Activated CD4-positive, alpha-beta T cell treated with anti-CD3 and anti-CD28 coated beads, Interleukin-2, amount 10 ng/mL, durations not matched to agents 24 days and 14 days (primary cell): ENCODE measurements at places on chromosomes 6 and 20.

- H3K27me3 ChIP-seq = no peaks in the 10 kb centered on the region
- peak; percentile 82 for DNase-seq
- peaks cover 2% of the 10 kb centered on the region for H3K36me3 ChIP-seq
- peak overlapping the region; percentile 78 for H3K27ac ChIP-seq
- H3K4me1 ChIP-seq = peaks cover 45% of the 10 kb centered on the region
- H3K4me3 ChIP-seq = peak overlapping the region; percentile 81
Observed at GRCh38 chr20:36472637-36473090, 68.7 kb upstream of the MYL9 start.

DNA sequence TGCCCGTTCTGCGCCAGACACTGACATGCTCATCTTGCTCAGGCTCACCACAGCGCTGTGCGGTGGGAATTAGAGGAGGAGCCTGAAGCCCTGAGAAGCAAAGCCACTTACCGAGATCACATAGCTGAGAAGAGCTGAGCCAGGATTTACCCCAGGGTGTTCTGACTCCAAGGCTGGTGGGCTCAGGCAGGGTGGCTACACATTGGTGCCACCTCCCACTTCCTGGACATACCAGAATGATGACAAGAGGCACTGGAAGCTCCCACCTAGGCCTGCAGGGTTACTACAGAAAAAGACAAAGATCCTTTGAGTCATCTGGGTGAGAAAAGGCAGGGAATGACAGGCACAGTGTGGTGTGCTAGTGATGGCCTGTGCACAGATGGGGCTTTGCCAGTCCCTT lies 24.4 kb upstream of the FKBP1A start:
- H3K36me3 ChIP-seq = peaks cover 5% of the 10 kb centered on the region
- H3K4me3 ChIP-seq = no peak overlapping the region
- peaks cover 8% of the 10 kb centered on the region for H3K4me1 ChIP-seq
- DNase-seq = no peak

- no peak for DNase-seq
- H3K27me3 ChIP-seq = no peaks in the 10 kb centered on the region
- peaks cover 61% of the 10 kb centered on the region for H3K4me1 ChIP-seq
Observed at GRCh38 chr20:48791014-48791413, 36.8 kb downstream of the PREX1 start.

- DNase-seq = no peak
- H3K4me1 ChIP-seq = peaks cover 13% of the 10 kb centered on the region
- H3K36me3 ChIP-seq = no peaks in the 10 kb centered on the region
Observed at GRCh38 chr20:58635279-58635665, 15.8 kb upstream of the STX16 start.

GRCh38 chr6:90413396-90413795 lies 116.8 kb upstream of the BACH2 start:
- no peak for DNase-seq
- peaks cover 63% of the 10 kb centered on the region for H3K4me1 ChIP-seq
- peaks cover 9% of the 10 kb centered on the region for H3K36me3 ChIP-seq
- peak overlapping the region; percentile 96 for H3K27ac ChIP-seq

DNA sequence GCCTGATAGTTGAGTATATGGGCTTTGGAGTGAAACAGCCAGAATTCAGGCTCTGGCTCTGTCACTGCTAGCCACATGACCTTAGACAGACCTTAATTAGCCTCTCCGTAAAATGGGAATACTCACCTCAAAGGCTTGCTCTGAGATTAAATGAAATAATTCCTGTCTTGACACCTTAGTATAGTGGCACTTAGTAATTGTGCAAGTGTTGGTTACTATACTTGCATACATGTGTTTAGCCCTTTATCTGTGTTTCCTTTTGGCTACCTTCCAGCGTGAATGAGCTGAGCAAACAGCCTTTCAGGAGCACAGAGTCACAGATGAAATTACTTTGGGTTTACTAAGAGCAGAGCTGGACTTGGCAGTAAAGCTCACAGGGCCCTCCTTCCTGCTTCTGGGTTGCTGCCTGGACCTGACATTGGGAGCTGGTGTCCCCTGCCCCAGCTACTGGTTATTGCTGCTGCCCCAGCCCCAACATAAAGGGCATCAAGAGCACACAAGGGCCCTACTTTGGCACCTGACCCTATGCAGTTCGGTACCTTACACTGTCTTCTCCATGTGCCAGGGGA lies 32.8 kb downstream of the CD164 start:
- H3K27ac ChIP-seq = no peak overlapping the region
- no peak for DNase-seq
- no peaks in the 10 kb centered on the region for H3K27me3 ChIP-seq
- peaks cover 14% of the 10 kb centered on the region for H3K4me1 ChIP-seq
- H3K4me3 ChIP-seq = no peak overlapping the region
- peaks cover 21% of the 10 kb centered on the region for H3K36me3 ChIP-seq

DNA sequence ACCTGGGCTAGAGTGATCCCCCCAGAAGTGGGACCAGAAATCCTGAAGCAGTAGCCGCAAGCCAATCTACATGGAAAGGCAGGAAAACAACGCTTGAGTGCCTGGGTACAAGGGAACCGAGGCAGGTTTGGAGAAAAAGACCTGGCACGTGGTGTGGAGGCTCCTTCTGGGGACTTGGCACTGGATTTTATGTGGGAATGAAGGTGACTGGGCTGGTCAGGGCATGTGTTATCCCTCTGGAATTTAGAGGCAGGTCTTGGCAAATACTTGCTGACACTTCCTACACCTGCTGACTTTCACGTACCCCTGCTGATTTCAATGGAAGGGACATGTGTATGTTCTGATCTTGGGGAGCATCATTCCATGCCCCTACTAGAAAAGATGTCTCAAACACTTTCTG lies 25.0 kb upstream of the FAM217A start:
- no peak overlapping the region for H3K27ac ChIP-seq
- H3K4me1 ChIP-seq = no peaks in the 10 kb centered on the region
- H3K27me3 ChIP-seq = peaks cover 24% of the 10 kb centered on the region
- no peak overlapping the region for H3K4me3 ChIP-seq

- peaks cover 44% of the 10 kb centered on the region for H3K4me1 ChIP-seq
- no peaks in the 10 kb centered on the region for H3K27me3 ChIP-seq
- H3K36me3 ChIP-seq = peaks cover 68% of the 10 kb centered on the region
- H3K27ac ChIP-seq = no peak overlapping the region
- DNase-seq = no peak
Observed at GRCh38 chr6:106533054-106533453, 96.2 kb downstream of the RTN4IP1 start.

DNA sequence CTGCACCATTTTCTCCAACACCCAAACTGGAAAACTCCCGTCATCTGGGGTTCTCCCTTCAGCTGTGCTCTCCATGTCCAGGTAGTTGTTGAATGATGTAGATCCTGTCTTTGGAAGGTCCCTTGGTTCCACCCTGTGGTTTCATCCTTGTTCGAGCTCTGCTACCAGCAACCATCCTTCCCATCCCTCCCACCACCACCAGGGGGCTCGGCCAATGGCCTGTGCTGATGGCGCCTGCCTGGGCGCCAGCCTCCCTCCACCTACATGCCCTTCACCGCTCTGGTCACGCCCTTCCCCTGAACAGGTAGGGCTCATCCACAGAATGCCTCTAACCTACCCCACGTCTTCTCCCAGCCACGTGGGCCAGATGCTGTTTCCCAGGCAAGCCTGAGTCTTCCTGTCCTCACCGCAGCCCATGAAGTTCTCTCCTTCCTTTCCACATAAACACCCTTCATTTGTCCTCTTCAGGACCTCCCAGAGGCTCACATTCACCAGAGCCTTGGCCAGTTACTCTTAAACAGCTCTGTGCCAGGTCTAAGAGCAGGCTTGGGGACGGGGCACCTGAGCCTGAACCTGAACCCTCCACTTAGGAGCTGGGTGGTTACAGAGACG lies 75.1 kb upstream of the DUSP22 start:
- peaks cover 3% of the 10 kb centered on the region for H3K36me3 ChIP-seq
- peak; percentile 74 for DNase-seq
- peaks cover 47% of the 10 kb centered on the region for H3K4me1 ChIP-seq
- H3K4me3 ChIP-seq = no peak overlapping the region
- H3K27me3 ChIP-seq = peaks cover 3% of the 10 kb centered on the region

DNA sequence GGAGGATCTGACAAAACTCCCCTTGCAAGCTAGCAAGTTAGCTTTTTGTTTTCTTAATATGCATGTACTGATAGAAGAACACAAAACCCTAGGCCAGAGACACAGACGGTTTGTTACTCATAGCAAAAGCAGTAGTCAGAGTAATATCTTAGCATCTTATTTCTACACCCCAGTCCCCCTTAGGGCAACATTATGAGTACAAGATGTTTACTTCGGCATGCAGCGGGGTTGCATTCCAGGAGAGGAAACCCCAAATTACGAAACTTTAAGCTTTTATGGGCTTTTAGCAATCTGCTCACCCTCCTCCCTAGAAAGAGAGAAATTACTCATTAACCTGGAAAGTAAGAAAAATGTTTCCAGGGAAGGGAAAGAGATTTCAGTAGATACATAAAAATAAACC lies 1286.9 kb downstream of the EPHA7 start:
- H3K4me1 ChIP-seq = no peaks in the 10 kb centered on the region
- H3K27ac ChIP-seq = no peak overlapping the region
- H3K27me3 ChIP-seq = no peaks in the 10 kb centered on the region
- no peaks in the 10 kb centered on the region for H3K36me3 ChIP-seq

- no peaks in the 10 kb centered on the region for H3K4me1 ChIP-seq
- H3K36me3 ChIP-seq = no peaks in the 10 kb centered on the region
- DNase-seq = no peak
- no peak overlapping the region for H3K27ac ChIP-seq
- H3K4me3 ChIP-seq = no peak overlapping the region
Observed at GRCh38 chr6:162373868-162374267, 353.7 kb downstream of the PRKN start.

- peaks cover 25% of the 10 kb centered on the region for H3K36me3 ChIP-seq
- H3K4me3 ChIP-seq = peak overlapping the region; percentile 86
- H3K27ac ChIP-seq = peak overlapping the region; percentile 95
- H3K27me3 ChIP-seq = no peaks in the 10 kb centered on the region
Observed at GRCh38 chr6:32176476-32177182, 745 bp upstream of the AGPAT1 start.

DNA sequence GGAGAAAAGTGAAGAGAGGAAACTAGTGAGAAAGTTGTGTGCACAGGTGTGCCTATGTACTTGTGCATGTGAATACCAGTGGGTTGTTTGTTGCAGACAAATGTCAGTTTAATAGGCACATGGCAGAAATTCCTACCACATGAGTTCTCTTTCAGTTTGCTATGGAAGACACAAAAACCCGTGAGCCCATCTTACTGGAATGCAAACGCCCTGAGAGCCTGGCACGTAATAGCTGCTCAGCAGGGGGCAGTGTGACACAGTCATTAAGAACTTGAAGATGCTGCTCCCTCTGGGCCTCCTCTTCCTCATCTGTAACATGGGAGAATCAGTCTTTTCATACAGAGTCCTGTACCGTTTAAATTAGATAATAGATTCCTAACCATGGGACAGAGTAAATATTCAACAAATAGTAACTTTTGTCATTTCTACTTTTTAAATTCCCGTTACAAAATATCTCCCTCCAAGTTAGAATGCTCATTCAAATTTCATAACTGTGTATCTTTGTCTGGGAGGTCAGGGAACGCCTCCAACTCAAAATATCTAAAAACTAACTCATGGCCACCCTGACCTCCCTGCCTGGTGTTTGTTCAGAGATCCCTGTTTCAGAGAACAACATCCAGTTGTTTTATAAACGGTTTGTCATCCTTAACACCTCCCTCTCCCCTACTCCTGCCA lies 802.9 kb downstream of the MAFB start:
- H3K27ac ChIP-seq = no peak overlapping the region
- peak; percentile 58 for DNase-seq
- H3K4me3 ChIP-seq = no peak overlapping the region
- H3K4me1 ChIP-seq = no peaks in the 10 kb centered on the region
- H3K36me3 ChIP-seq = no peaks in the 10 kb centered on the region
- H3K27me3 ChIP-seq = no peaks in the 10 kb centered on the region

GRCh38 chr6:57261926-57262325 lies 39.8 kb upstream of the RAB23 start:
- no peak for DNase-seq
- no peak overlapping the region for H3K27ac ChIP-seq
- H3K4me3 ChIP-seq = no peak overlapping the region
- H3K27me3 ChIP-seq = no peaks in the 10 kb centered on the region
- H3K4me1 ChIP-seq = no peaks in the 10 kb centered on the region
- no peaks in the 10 kb centered on the region for H3K36me3 ChIP-seq

GRCh38 chr20:15302075-15302474 lies 964.7 kb upstream of the FLRT3 start:
- DNase-seq = no peak
- H3K4me1 ChIP-seq = no peaks in the 10 kb centered on the region
- no peaks in the 10 kb centered on the region for H3K36me3 ChIP-seq
- H3K4me3 ChIP-seq = no peak overlapping the region

DNA sequence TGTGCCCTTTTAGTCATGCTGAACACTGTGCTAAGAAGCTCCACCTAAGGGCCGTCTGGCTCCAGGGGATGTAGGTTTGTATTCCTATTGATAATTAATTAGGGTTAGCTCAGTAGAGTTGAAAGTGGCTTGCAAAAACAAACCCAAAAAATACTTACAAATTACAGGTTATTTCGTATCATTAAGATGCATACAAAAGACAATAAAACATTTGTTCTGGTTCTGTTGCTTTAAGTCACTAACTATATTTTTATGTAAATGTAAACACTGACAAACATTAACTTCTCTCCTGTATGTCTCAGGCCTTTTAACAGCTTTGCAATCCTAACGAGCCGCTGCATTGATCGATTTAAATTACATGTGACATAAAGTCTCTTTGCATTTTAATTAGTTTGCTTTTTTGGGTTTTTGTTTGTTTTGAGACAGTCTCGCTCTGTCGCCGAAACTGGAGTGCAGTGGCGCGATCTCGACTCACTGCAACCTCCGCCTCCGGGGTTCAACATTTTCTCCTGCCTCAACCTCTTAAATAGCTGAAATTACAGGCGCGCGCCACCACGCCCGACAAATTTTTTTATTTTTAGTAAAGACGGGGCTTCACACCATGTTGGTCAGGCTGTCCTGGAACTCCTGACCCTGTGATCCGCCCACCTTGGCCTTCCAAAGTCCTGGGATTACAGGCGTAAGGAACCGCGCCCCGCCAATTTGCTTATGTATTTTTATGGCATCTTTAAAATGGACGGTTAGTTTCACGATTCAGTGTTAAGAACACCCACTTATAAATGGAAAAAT lies 110.9 kb downstream of the HFE start:
- peak; percentile 85 for DNase-seq
- H3K4me1 ChIP-seq = peaks cover 54% of the 10 kb centered on the region
- peak overlapping the region; percentile 87 for H3K4me3 ChIP-seq
- H3K27me3 ChIP-seq = no peaks in the 10 kb centered on the region
- H3K36me3 ChIP-seq = peaks cover 7% of the 10 kb centered on the region
